ENCODE measurements at places on chromosomes 4 and X. TPM values are rescaled to one million over a fixed set of nuclear protein-coding genes. Genes with fewer than 3 reads are reported as not detected.
A peak's percentile ranks its signal among the peaks of the same experiment; 100 is the strongest.

The MGAT4D gene
- total RNA-seq: not detected

The ZNF630 gene
- 2.3 TPM for total RNA-seq

The TRIML2 gene
- total RNA-seq: not detected

The CCKAR gene
- not detected for total RNA-seq

The ARMCX4 gene
- 20.0 TPM for total RNA-seq

- no peaks in the 10 kb centered on the region for H3K36me3 ChIP-seq
- H3K27ac ChIP-seq: no peak overlapping the region
- no peak for DNase-seq
- H3K27me3 ChIP-seq: no peaks in the 10 kb centered on the region
These were observed 21.7 kb downstream of the RBPJ start for GRCh38 chr4:26342328-26343037.

GRCh38 chr4:78939667-78940008, 400 bp upstream of the PAQR3 start:
- no peaks in the 10 kb centered on the region for H3K36me3 ChIP-seq
- peaks cover 5% of the 10 kb centered on the region for H3K4me1 ChIP-seq
- no peaks in the 10 kb centered on the region for H3K27me3 ChIP-seq
- no peak for DNase-seq
- peak overlapping the region; percentile 84 for H3K4me3 ChIP-seq

- no peak overlapping the region for H3K4me3 ChIP-seq
- H3K4me1 ChIP-seq: no peaks in the 10 kb centered on the region
- H3K27ac ChIP-seq: no peak overlapping the region
- no peaks in the 10 kb centered on the region for H3K27me3 ChIP-seq
- H3K36me3 ChIP-seq: no peaks in the 10 kb centered on the region
These were observed 22.6 kb upstream of the UBA1 start for GRCh38 chrX:47170861-47171692.

DNA sequence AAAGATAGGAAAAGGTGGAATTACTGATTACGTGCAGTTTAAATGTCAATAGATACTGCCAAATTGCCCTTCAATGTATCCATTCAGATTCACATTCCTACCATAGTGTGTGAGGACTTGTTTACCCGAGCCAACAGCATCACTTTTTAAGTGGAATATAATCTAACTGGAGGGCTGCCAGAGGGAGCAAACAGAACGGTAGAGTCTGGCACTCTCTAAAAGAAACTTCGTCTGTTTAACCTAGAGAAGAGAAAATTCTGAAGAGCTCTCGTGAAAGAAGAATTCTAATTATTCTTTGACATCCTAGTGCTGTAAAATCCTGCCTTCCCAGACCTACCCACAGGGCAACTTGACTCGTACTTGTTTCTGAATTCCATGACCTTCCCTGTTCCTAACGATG, 23.2 kb downstream of the SMIM43 start:
- no peak overlapping the region for H3K27ac ChIP-seq
- no peaks in the 10 kb centered on the region for H3K27me3 ChIP-seq
- DNase-seq: no peak
- no peaks in the 10 kb centered on the region for H3K36me3 ChIP-seq
- H3K4me3 ChIP-seq: no peak overlapping the region

DNA sequence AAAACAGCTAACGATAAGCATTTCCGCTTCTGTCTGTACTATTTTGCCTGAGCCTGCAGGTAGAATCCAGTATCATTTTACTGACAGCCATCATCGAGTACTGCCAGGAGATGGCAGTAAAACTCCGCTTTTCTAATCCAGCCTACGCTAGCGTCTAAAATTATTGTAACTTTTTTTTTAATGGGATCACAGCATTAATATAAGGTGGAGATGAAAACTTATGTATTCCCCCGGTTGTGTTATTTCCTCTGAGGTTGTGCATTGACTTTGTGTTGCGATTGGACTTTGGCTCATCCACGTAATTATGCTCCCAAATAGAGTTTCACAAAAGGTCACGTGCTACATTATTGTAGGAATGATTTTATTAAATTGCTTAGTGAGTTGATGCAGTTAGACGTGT, 248.1 kb downstream of the C4orf33 start:
- H3K4me3 ChIP-seq: peak overlapping the region; percentile 40
- H3K27me3 ChIP-seq: no peaks in the 10 kb centered on the region
- H3K4me1 ChIP-seq: no peaks in the 10 kb centered on the region
- H3K36me3 ChIP-seq: no peaks in the 10 kb centered on the region
- no peak overlapping the region for H3K27ac ChIP-seq
- DNase-seq: no peak

DNA sequence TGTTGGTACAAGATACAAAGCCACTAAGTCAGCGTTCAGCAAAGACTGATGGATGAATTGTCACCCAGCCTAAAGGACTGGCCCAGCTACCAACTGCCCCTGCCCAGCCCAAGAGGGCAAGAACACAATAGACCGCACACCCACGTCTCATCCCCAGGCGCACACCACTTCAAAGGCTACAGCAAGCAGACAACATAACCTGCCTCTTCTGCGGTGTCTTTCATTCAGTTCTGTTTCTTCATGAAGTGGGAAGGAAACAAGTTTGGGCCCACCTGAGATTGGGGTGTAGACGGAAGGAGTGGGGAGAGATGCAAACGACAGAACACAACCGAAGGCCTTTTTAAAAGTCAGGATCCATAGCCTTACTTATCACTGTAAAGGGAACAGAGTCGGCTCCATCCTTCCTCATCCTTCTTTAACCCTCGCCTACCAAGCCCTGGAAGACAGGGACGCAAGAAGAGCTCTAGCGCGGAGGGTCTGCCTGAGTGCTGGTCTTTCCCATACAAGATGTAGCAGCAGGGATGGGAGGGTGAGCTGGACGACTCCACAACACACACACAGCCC, 691 bp downstream of the SCARB2 start:
- H3K36me3 ChIP-seq: peaks cover 3% of the 10 kb centered on the region
- DNase-seq: peak; percentile 64
- peaks cover 13% of the 10 kb centered on the region for H3K4me1 ChIP-seq
- H3K27me3 ChIP-seq: no peaks in the 10 kb centered on the region

- H3K4me1 ChIP-seq: no peaks in the 10 kb centered on the region
- no peak for DNase-seq
- no peaks in the 10 kb centered on the region for H3K27me3 ChIP-seq
- H3K36me3 ChIP-seq: no peaks in the 10 kb centered on the region
- no peak overlapping the region for H3K27ac ChIP-seq
- H3K4me3 ChIP-seq: no peak overlapping the region
These were observed 6.9 kb downstream of the PRRG3 start for GRCh38 chrX:151702026-151702714.

GRCh38 chrX:150499240-150499639, 69.2 kb upstream of the MTM1 start:
- no peaks in the 10 kb centered on the region for H3K36me3 ChIP-seq
- no peaks in the 10 kb centered on the region for H3K4me1 ChIP-seq
- H3K4me3 ChIP-seq: no peak overlapping the region
- H3K27me3 ChIP-seq: no peaks in the 10 kb centered on the region
- no peak overlapping the region for H3K27ac ChIP-seq

DNA sequence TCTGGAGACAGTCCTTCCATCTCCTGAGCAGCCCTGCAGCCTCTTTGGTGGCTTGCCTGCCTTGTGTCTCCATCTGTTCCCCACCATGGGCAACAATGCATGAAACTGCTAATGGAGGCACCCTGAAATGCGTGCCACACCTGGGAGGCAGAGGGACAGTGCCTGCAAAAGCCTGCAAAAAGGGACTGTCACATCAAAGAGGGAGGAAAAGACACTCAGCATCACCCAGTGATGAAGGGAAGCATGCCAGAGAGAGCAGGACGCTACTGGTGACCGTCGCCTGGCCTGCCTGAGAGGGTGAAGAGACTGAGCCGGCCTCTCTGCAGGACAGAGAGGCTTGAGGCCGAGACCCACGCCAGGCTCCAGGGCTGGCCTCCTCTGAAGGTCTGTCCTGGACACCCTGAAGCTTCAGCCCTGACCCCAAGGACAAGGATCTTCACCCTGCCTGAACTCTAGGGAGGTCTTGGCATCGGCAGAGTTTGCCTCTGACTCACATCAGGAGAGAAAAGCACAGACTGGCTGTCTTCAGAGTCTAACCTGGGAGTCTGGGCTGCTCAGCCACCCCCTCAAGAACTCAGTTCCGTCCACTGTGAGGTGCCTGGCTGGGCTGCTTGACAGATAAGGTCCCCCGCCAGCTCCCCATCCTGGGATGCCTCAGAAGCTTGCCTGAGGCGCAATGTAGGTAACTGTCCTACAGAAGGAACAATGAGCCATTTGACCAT, 8.1 kb downstream of the ACSL1 start:
- no peaks in the 10 kb centered on the region for H3K27me3 ChIP-seq
- H3K36me3 ChIP-seq: no peaks in the 10 kb centered on the region
- no peak for DNase-seq

GRCh38 chrX:137565921-137566745, at the start of gene ZIC3:
TSS of gene ZIC3 (plus strand) at chrX:137566127. CDS start at chrX:137566692, 565 bp downstream.
- H3K4me3 ChIP-seq: peak within 1 kb of the TSS; percentile 2
- peaks cover 4% of the 10 kb centered on the region for H3K27me3 ChIP-seq
- no peak within 1 kb of the TSS for H3K27ac ChIP-seq
- H3K36me3 ChIP-seq: no peaks in the 10 kb centered on the region

- DNase-seq: no peak
- H3K36me3 ChIP-seq: no peaks in the 10 kb centered on the region
- H3K27ac ChIP-seq: no peak overlapping the region
- H3K4me3 ChIP-seq: no peak overlapping the region
These were observed 6.5 kb upstream of the TMEM184C start for GRCh38 chr4:147610686-147611085.

Measured in Peyer's patch (tissue), 4 donors.